ENCODE measurements at places on chromosomes 2 and 18.

- DNase-seq = peak; percentile 47
These were observed 14.9 kb upstream of the MSH6 start for GRCh38 chr2:47767880-47768609.

- DNase-seq = no peak
These were observed 51.8 kb upstream of the STAT1 start for GRCh38 chr2:191065785-191066184.

GRCh38 chr18:13288509-13289133 is 70.1 kb downstream of the LDLRAD4 start:
- DNase-seq = no peak

DNA sequence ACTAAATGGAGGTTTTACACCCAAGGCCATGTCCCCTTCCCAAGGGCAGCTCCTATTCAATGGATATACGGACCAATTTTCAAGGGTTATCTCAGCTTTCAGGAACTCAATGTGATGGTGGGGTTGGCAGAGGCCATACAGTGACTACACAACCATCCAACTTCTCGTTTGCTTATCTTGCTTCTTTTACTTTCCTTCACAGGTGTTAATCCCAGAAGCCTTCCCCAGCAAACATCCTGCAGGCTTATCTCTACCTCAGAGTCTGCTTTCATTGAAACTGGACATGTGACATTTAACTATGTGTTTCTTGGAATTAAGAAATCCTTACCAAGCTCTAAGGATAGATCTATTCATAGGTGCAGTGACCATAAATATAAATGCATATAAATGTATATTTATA is 443.8 kb upstream of the CDH20 start:
- DNase-seq = no peak

- DNase-seq = no peak
These were observed 100.7 kb upstream of the MCFD2 start for GRCh38 chr2:47016172-47016913.

- no peak for DNase-seq
These were observed 884 bp downstream of the HES6 start for GRCh38 chr2:238238766-238239542.

- DNase-seq = no peak
These were observed 1386.2 kb upstream of the ACVR2A start for GRCh38 chr2:146458585-146458984.

DNA sequence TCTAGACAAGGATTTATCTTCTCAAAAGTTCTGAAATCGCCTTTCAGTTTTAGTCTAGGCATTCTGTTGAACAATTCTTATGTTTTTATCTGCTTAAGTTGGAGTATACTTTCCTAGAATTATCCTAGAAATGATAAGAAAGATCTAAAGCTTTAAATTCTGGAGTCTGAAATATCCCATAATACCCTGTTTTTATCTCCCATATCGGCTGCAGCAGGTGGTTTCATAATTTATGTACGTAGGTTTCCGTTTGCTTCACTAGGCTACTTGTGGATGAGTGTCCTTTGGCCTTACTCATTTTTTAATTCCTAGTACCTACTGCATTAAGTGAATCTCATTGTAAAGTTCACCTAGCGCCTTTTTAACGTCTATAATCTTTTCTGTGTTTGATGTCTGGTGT is 58.5 kb upstream of the MGAT5 start:
- no peak for DNase-seq

- DNase-seq = no peak
These were observed 477.4 kb downstream of the CPS1 start for GRCh38 chr2:211033765-211034164.

DNA sequence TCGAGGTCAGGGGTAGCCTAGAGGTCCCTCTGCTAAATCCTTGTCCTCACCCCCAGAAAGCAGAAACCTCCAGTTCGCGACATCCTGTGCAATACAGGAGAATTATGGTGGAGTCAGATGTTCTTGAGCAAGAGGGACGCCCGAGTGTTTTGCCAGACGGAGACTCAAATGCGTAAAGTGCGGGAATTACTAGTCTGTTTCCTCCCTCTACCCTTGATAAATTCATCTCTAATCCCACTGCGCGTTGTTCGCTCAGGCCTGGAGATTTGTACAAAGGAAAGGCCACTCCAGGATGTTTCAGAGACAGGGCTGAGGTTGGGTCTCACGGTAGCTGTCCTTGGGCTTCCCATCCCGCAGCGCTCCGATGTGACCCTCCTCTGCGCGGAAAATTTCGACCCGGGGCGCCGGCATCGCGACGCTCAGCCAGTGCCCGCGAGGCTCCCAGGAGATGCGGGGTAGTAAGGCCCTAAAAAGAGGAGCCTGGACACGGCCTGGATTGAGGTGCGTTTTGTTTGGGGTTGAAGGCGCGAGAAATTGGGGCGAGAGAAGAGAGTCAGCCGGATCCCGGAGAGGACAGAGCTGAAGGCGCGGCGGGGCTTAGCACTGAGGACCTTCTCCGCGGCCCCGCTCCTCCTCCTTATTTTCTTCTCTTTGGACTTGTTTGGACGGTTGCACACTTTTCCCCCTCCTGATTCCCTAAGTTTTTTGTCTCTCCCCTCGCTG is 2.6 kb upstream of the NEUROD1 start:
- no peak for DNase-seq

DNA sequence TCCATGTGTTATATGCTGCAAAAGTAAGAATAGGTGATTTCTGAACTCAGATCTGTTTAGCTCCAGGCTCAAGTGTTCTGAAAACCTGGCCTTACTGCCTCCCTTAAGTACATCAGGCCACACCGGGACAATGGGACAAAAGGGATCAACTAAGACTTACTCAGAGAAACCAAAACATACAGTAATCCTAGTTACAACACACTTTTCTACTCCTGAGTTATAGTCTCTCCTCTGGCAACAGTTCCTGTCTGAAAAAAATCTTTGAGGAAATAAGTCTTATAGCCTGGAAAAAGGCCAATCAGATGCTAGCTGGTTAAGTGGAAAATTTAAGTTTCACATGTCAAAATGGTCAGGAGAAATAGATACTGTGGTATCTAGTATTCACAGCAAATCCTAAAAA is 5.6 kb downstream of the METTL5 start:
- no peak for DNase-seq
